ENCODE measurements at places on chromosomes 1 and 21. TPM values are rescaled to one million over a fixed set of nuclear protein-coding genes. Genes with fewer than 3 reads are reported as not detected.

- H3K4me1 ChIP-seq: peaks cover 10% of the 10 kb centered on the region
- H3K36me3 ChIP-seq: no peaks in the 10 kb centered on the region
- no peak for DNase-seq
- H3K27me3 ChIP-seq: peaks cover 8% of the 10 kb centered on the region
Observed at GRCh38 chr1:175317779-175318178, 125.2 kb upstream of the KIAA0040 start.

DNA sequence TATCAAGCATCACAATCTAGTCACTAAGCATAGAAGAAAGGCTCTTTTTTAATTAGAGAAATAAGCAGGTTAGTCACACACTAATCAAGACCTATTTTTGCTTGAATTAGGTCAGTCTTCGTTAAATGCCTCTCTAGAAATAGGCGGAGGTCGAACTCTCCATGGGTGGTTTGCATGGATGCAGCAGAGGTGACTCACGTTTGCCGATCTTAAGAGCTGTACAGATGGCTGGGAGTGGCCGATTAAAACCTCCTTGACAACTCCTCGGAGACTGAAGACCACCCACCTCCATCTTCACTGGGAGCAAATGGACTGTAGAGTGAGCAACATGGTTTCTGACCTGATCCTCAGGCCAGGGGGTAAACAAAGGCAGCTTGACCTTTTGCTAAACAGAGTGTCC lies 249.3 kb downstream of the ZNF648 start:
- H3K27ac ChIP-seq: no peak overlapping the region
- H3K4me3 ChIP-seq: no peak overlapping the region
- DNase-seq: no peak
- no peaks in the 10 kb centered on the region for H3K27me3 ChIP-seq

GRCh38 chr1:95509989-95510388 lies 276.0 kb downstream of the RWDD3 start:
- no peak for DNase-seq
- H3K4me3 ChIP-seq: no peak overlapping the region
- H3K27me3 ChIP-seq: no peaks in the 10 kb centered on the region

GRCh38 chr1:67503974-67504373 lies 73.8 kb upstream of the SERBP1 start:
- no peak overlapping the region for H3K4me3 ChIP-seq
- H3K27ac ChIP-seq: no peak overlapping the region
- H3K4me1 ChIP-seq: peaks cover 5% of the 10 kb centered on the region
- no peak for DNase-seq
- no peaks in the 10 kb centered on the region for H3K36me3 ChIP-seq
- H3K27me3 ChIP-seq: peaks cover 6% of the 10 kb centered on the region

DNA sequence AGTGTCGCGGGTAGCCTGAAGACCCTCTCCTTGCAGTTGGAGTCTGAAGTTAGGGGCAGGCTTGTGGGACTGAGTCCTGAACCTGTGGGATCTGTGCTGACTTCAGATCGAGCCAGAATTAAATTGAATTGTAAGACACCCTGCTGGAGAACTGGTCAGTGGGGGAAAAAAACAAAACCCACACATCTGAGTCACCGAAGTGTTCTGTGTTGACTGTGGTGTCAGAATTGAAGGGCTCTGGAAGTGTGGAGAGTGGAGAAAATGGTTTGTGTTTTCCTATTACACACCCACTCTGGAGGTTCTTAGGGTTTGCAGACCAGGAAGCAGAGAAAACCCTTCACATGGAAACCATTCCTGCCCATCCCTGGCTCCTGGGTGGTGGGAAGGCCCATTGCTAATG lies 209.5 kb upstream of the GALNT2 start:
- peaks cover 2% of the 10 kb centered on the region for H3K27me3 ChIP-seq
- H3K4me3 ChIP-seq: no peak overlapping the region
- DNase-seq: no peak
- H3K4me1 ChIP-seq: peaks cover 4% of the 10 kb centered on the region
- H3K27ac ChIP-seq: no peak overlapping the region
- H3K36me3 ChIP-seq: no peaks in the 10 kb centered on the region

DNA sequence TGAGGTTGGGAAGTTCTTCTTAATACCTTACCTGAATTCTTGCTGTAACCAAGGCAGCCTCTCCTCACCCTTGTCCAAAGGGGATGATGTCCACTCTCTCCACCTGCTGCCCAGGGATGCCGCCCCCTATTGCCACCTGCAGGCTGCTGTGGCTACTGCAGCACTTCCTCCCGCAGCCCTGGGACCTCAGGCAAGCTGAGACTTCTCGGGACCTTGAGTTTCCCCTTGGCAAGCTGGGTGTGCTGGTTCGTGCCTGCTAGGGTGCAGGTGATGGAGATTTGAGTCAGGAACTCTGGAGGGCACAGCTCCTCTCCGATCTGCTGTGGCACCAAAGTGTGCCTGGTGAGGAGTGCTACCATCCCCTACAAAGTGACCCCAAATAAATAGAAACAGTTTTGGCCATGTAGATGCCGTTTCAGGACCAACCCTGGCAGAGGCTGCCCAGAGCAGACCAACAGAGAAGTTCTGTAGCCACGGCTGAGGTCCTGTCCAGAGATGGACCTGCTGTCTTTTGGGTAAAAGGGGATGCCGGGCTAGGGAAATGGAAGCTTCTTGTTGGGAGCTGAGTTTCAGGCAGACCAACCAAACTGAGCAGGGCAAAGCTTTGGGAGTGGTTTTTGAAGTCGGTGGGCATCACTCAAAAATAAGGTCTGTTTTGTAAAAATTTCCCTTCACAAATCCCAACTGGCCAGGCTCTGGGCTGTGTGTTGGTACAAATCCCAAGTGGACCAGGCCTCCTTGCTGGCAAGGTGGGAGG lies 31.7 kb downstream of the RUNX3 start:
- peaks cover 13% of the 10 kb centered on the region for H3K4me1 ChIP-seq
- peak overlapping the region; percentile 61 for H3K27ac ChIP-seq
- no peak overlapping the region for H3K4me3 ChIP-seq
- H3K27me3 ChIP-seq: no peaks in the 10 kb centered on the region
- peaks cover 37% of the 10 kb centered on the region for H3K36me3 ChIP-seq

- H3K27ac ChIP-seq: no peak overlapping the region
- no peaks in the 10 kb centered on the region for H3K4me1 ChIP-seq
- no peak overlapping the region for H3K4me3 ChIP-seq
- no peaks in the 10 kb centered on the region for H3K36me3 ChIP-seq
- no peak for DNase-seq
Observed at GRCh38 chr1:94953746-94954145, 26.8 kb upstream of the CNN3 start.

GRCh38 chr1:208600456-208601190 lies 356.4 kb upstream of the PLXNA2 start:
- H3K4me1 ChIP-seq: peaks cover 15% of the 10 kb centered on the region
- no peaks in the 10 kb centered on the region for H3K36me3 ChIP-seq
- H3K27ac ChIP-seq: no peak overlapping the region
- H3K4me3 ChIP-seq: no peak overlapping the region

- peaks cover 9% of the 10 kb centered on the region for H3K4me1 ChIP-seq
- H3K4me3 ChIP-seq: no peak overlapping the region
- DNase-seq: no peak
- H3K27me3 ChIP-seq: no peaks in the 10 kb centered on the region
Observed at GRCh38 chr21:46307625-46308024, 16.0 kb downstream of the C21orf58 start.

- H3K27ac ChIP-seq: no peak overlapping the region
- no peaks in the 10 kb centered on the region for H3K27me3 ChIP-seq
- no peaks in the 10 kb centered on the region for H3K36me3 ChIP-seq
Observed at GRCh38 chr1:81305997-81306452, 494.7 kb upstream of the ADGRL2 start.

VWA5B1 gene
- not detected for total RNA-seq

MSH4 gene
- total RNA-seq: 0.20 TPM

CYP4A11 gene
- total RNA-seq: not detected

TDRD10 gene
- not detected for total RNA-seq

Measured in activated CD4-positive, alpha-beta memory T cell treated with anti-CD3 and anti-CD28 coated beads, Interleukin-2, amount 10 ng/mL, durations not matched to agents 7 days and 5 days (primary cell).